SIG-M5 (cell line): ENCODE measurements at places on chromosomes 16 and 17.

- no peak for DNase-seq
Measured at GRCh38 chr16:51312363-51313150, 161.5 kb upstream of the SALL1 start.

DNA sequence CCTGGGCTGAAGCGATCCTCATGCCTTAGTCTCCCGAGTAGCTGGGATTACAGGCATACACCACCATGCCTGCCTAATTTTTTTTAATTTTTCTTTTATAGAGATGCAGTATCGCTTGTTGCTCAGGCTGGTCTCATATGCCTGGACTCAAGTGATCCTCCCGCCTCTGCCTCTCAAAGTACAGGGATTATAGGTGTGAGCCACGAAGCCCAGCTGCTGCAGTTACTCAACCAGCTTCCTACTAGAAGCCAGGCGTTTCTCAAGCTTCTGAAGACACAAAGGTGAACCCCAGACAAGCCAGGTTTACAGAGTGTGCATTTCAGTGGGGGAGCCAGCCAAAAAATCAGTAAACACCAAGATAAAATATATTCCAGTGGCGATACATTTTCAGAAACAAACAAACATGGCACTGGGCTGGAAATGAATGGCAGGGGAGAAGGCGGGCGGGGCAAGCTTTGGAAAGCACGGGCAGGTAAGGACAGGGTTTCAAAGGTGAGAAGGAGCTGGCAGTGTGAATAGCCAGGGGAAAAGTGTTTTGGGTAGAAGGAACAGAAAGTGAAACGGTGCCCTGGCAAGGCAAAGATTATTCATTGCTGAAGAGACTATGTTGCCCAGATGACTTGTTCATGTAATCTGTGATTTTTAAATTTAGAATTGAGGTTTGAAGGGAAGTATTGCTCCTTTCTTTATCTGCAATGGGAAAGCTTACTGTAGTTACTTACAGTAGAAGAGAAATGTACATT is 471.1 kb downstream of the WWOX start:
- DNase-seq, result no peak

- DNase-seq, result no peak
Measured at GRCh38 chr17:59149051-59149450, 5.9 kb downstream of the SKA2 start.

GRCh38 chr16:12753203-12754023 is 50.3 kb downstream of the CPPED1 start:
- DNase-seq, result no peak

DNA sequence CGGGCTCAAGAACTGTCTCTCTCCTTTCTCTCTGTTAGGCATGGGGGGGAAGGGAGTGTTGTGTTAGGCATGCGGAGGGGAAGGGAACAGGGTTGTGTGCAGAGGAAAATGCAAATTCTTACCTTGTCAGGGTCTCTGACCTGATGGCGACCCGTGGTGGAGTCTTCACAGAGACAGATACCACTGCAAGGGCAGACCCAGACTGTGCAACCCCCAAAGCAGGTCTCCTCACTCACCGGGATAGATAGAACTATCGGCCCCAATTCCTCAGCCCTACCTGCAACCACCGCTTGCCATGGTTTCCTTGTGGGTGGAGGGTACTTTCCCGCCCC is 9.6 kb upstream of the MPP2 start:
- no peak for DNase-seq

- no peak for DNase-seq
Measured at GRCh38 chr17:66525338-66525737, 222.9 kb downstream of the PRKCA start.

DNA sequence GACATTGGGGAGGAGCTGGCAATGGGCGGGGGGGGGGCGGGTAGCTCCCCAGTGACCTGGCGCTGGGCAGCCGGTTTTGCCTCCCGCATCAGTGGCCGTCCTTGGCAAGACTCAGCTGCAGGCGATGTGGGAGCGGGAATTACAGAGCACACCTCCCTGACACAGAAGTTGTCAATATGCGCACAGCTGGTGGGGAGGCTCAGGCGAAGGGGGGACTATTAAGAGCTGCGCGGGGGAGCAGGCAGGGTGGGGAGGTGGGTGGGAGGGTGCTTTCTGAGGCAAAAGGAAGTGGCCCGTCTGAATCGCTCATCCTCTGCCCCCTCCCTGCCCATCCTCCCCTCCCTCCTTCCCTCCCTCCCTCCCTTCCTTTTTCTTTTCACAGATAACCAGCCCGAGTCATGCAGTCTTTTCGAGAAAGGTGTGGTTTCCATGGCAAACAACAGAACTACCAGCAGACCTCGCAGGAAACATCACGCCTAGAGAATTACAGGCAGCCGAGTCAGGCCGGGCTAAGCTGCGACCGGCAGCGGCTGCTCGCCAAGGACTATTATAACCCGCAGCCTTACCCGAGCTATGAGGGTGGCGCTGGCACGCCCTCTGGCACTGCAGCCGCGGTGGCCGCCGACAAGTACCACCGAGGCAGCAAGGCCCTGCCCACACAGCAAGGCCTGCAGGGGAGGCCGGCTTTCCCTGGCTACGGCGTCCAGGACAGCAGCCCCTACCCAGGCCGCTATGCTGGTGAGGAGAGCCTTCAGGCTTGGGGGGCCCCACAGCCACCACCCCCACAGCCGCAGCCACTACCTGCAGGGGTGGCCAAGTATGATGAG is 44.0 kb downstream of the SREBF1 start:
- no peak for DNase-seq

DNA sequence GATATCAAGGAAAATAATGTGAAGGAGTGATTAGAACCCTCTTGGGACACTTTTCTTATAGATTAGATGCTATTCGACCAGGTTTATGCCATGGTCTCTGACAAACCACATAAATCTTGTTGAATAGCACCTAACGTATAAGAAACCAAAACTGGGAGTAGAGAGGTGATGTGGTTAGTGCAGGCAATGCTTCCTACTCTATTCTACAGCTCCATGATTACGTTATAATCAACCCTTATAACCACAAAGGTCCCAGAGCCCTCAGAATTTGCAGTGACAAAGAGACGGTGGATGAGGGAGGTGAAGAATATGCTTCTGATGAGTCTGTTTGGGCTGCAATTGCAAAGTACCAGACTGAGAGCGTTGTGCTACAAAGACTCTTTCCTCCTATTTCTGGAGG is 78.4 kb downstream of the ARHGAP44 start:
- no peak for DNase-seq

DNA sequence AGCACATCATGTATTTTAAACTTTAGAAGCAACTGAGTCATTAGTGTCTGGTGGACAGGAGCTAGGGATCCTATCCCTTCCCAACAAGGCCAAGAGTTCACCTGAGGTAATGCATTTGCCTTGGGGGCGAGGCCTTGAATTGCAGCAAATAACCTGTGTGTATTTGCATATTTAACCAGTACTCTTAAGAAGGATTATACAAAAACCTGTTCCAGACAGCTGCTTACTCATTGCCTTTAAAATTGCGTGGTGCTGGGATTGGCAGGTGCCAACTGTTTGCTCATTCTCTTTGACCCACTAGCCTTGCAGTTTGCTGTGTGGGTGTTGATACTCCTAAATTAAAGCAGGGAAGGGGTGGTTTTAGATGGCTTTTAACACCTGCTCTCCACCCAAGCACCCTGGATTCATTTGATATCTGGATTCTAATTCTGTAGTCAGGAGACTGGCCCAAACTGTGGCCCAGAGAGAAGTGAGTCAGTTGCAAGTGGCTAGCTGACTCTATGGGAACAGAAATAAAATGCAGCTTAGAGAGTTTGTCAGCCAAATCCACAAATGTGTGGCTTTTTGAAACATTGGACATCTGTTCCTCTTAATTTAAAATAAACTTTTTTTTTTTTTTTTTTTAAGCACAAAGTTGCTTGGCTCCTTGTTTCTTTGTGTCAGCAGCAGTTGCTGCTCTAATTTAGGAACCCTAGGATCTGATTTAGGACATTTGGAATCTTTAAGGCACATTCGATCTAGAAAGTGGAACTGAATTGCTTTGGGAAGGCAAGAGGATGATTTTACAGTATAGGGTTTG is 46.9 kb downstream of the TUBD1 start:
- no peak for DNase-seq

GRCh38 chr17:395179-395578 is 42.6 kb upstream of the RPH3AL start:
- DNase-seq, result no peak

DNA sequence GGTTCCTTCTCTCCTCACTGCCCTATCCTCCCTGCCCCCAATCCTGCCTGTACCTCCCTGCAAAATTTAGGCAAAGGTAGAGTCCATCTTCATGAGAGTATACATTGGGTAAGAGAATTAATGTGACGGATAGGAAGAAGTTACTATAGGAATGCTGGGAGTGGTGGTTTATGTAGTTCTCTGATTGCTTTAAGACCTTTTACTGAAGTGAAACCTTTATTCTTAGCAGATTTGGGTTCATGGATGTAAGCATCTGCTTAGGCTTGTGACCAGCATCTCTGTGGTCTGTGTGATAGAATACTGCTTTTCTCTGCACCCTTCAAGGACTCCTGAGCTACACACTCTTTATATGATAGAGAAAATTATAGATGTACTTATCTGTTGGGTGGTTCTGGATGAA is 127.3 kb downstream of the PRKCA start:
- no peak for DNase-seq

DNA sequence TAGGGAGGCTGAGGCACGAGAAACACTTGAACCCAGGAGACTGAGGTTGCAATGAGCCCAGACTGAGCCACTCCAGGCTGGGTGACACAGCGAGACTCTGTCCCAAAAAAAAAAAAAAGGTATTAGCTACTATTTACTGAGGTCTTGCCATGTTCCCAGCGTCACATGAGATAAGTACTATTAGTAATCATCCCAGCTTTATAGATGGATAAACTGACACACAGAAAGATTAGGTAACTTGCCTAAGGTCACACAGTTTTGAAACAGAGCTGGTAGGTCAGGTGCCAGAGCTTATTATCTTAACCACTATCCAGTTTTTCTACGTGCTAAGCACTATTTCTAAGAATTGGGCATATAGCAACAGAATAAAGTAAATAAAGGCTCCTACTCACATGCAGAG is 51.6 kb downstream of the TEX14 start:
- no peak for DNase-seq

DNA sequence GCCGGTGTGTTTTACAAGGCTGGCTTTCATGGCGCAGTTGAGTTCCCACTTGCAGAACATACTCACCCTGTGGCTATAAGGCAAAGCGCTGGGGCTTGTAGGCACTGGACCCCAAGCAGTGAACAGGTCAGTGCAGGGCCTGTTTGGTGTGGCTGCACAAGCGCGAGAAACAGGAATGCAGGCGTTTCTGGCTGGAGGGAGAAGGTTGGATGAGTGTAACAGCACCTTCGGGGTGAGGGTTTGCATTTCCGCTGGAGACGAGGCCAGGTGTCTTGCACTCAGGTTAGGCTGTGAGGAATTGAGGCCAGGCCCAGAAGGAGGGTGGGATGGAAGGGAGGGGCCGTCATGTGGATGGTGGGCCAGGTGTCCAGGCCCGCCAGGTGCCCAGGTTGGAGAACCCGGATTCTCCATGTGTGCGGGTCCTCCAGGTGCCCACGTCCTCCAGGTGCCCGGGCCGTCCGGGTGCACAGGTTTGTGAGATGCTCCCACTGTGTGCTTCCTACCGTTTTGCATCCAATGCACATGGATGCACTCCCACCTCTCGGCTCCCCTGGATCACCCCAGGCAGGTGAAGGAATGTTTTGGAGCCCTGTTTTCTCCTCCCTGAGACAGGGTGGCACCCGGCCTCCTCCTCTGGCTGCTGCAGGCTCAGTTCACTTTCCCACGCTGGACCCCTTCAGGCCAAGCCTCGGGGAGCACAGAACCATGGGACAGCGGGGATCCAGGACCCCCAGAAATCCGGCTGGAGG is 46.0 kb downstream of the SLC7A5 start:
- DNase-seq, result no peak

DNA sequence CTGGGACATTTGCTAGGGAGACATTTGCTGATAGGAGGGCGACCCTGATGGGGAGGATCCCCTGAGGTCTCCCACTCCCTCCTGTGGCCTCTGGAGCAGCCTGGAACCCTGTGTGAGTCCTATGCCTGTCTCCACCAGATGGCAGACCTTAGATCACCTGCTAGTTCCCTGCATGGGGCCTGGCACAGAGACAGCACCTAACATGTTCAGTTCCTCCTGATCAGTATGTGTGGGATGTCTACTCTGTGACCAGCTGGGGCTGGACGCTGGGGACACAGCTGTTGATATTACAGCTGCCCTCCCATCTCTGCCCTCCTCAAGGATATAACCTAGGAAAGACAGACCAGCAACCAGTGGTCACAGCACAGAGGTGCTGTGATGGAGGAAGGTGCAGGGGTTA is 1.1 kb upstream of the ADCY7 start:
- no peak for DNase-seq

GRCh38 chr17:52235516-52235915 is 77.0 kb upstream of the CA10 start:
- no peak for DNase-seq

DNA sequence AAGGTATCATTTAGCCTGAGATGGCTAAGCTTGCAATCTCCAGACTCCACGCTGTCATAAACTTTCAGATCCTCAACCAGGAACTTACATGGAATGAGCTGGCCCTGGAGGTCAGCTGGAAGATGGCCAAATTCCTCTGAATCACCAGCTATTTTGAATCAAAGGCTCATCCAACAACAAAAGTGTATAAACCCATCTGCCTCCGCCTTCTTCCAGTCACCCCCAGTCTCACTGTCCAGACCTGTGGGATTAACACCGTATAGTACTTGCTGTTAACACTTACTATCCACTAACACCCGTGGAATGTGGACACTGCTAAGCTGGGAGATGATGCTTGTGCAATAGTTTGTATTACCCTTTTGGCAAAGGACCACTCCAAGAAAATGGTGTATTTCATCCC is 1.9 kb upstream of the LCMT1 start:
- no peak for DNase-seq

DNA sequence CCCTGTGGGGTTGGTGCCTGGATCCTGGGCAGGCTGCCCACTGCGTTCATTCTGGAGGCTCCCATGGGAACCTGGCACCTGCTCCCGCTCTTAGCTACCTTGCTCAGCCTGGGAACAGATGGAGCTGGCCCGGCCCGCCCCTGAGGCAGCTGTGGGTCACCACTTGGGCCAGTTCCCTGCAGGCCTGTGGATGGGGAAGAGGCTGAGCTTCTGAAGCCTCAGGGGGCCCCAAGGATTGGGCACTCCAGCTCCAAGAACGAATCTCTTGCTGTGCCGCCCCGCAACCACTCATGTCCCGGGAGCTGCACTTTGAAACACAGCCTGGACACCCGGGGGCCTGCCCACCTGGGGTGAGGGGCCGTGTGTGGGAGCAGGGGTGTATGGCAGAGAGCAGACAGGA is 37.7 kb downstream of the BAHCC1 start:
- no peak for DNase-seq

- no peak for DNase-seq
Measured at GRCh38 chr17:19260958-19261357, 23.8 kb downstream of the EPN2 start.

DNA sequence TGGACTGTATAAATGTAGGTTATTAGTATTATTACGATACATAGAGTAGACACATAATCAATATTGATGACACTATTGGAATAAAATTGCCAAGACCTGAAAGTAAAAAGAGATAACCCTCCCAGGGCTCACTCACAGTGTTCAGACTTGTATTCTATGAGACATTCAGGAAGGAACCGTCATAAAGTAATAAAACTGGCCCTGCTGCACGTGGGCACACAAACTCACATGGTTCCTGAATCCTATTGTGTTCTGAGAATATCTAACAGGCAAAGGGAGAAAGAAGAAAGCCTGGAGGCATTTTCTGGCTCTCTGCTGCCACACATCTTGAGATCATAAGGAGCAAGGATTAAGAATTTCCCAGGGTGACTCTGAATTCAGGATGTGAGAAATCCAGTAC is 575.9 kb downstream of the HS3ST4 start:
- DNase-seq, result no peak
